ENCODE measurements at places on chromosomes 2 and 18. TPM values are rescaled to one million over a fixed set of nuclear protein-coding genes. Genes with fewer than 3 reads are reported as not detected.

DNA sequence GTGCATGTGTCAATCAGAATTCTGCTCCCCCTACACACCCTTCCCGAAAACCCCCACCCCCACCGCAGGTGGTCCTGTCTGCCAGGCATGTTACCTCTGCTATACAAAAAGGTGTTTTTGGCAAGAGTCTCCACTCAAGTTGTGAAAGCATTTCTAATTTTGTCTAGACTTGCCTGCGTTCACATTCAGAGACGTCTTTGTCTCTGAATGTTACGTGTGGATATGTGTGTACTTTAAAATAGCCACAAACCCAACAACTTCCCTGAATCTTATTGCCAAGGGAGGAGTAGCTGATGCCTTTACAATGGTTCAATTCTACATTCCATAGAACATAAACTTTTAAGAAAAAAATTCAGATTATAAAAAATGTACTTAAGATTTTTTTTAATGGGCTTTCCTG is 66.6 kb downstream of the ITGA4 start:
- no peak for DNase-seq

DNA sequence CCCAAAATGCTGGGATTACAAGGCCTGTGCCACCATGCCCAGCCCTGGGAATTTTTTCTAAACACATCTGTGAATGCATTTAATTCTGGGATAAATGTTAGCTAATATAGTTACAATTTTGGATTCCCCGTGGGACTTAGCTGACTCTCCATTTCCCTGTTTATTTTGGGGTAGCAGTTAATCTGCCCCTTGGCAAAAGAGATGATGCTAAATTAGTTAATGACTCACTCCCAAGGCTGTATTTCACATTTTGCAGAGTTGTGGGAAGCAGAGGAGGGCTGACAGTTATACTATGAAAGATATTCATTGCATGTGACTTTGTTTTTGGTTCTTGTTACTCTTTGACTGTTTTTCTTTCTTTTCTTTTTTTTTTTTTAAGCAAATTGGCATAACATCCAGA is 3.2 kb downstream of the MTHFD2 start:
- no peak for DNase-seq

- DNase-seq: no peak
Observed at GRCh38 chr2:136433261-136433660, 315.3 kb upstream of the CXCR4 start.

BUB1 gene
- 1.1 TPM for total RNA-seq

OTOF gene
- total RNA-seq: 0.25 TPM

INHBB gene
- 1.4 TPM for total RNA-seq

All from right cardiac atrium (tissue), 5 donors.